ENCODE measurements at places on chromosomes 7 and 10. TPM values are rescaled to one million over a fixed set of nuclear protein-coding genes. Genes with fewer than 3 reads are reported as not detected.
A peak's percentile ranks its signal among the peaks of the same experiment; 100 is the strongest.

GRCh38 chr7:98289333-98289875, 7.9 kb downstream of the BRI3 start:
- DNase-seq, result no peak

DNA sequence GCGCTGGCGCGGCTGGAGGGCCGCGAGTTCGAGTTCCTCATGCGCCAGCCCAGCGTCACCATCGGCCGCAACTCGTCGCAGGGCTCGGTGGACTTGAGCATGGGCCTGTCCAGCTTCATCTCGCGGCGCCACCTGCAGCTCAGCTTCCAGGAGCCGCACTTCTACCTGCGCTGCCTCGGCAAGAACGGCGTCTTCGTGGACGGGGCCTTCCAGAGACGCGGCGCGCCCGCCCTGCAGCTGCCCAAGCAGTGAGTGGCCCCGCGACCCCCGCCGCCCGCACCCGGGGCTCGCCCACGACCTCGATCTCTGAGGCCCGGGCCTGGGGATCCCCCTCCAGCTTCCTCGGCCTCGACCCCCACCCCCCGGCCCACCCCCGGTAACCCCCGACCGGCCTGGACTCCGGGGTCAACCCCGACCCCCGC, 537 bp downstream of the FOXK1 start:
- peak; percentile 32 for DNase-seq

Gene PHYHIPL
- total RNA-seq, result not detected

DNA sequence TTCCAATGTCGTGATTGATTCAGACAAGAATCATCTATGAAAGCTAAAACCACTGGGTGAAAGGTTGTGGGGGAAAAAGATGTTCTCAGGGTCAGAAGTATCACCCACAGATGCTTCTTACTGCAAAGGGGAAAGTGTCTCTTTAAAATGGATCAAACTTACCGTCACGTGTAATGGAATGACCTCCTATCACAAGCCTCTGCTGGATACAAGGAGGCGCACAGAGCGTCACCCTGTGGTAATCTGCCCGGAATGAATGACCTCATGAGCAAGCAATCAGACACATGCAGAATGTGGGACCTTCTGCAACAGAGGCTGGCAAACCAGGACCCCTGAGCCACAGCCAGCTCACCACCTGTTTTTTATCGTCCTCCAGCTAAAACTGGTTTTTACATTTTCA, 33.0 kb downstream of the WIPF3 start:
- no peak for DNase-seq

DNA sequence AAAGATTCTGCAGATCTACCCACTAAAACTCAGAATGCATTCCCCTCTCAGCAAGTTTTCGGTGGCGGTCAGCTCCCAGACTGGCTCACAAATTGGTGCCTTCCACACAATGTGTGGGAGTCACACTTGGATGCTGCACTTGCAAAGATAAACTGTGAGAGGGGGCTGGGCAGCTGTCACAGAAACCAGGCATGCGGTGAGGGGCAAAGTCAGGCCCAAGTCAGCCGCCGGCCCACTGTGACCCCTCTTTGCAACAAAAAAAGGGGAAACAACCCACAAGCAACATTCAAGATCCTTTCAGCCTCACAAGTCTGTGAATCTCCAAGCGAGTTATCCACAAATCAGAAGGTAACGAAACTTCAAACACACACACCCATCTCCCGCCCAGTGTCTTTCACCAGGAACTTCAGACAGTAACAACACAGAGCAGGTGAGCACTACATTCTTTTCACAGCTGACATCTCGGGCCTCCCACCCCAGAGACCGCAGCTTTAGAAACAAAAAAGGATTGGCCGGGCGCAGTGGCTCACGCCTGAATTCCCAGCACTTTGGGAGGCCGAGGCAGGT, 32.0 kb downstream of the SNX8 start:
- DNase-seq, result no peak

Gene KCNIP2
- 4.5 TPM for total RNA-seq

- DNase-seq, result no peak
These were observed 62.7 kb downstream of the C10orf120 start for GRCh38 chr10:122636953-122637352.

DNA sequence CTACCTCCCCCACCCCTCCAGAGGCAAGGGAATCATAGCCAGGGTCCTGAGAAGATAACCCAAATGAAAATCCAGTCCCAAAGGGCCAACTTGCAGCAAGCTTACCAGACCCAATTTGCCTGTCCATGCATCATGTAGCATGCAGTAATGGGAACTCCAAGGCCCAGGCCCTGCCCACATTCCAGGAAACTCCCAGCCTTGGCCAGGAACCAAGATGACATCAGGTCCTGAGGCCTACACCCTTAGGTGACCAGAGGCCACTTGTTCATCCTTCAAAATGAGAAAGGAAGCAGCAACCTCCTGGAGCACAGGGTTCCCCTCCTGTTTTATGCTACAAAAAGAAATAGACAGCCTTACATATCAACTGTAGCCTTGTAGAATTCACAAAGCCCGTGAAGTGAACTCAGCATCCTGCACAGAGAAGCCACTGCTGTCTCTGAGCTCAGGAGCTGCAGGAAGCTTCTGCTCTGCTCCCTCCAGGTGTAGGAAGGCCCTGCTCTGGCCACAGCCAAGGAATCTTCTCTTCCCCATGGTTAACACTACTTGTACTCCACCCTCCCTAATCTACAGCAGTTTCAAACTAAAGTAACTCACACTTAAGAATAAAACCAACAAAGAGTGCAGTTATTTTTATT, 30.3 kb upstream of the GRB10 start:
- no peak for DNase-seq

- DNase-seq, result peak; percentile 7
These were observed 993 bp upstream of the SND1 start for GRCh38 chr7:127650847-127651555.

DNA sequence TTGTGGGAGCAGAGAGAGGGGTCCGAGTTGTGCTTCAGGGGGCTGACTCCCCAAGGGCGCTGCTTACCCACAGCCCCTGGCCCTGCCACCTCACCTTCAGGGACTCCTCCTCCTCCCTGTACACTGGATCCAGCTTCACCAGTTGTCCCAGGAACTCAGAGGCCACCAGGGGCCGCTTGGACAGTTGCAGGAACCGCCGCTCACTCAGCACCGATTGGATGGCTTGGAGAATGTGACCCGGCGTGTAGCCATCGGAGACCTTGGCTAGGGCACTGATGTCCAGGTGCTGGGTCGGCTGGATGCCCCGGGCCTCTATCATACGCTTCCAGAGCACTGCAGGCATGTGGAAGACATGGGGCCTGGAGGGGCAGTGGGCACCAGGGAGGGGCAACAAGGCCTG, 4.5 kb upstream of the ASB10 start:
- no peak for DNase-seq

DNA sequence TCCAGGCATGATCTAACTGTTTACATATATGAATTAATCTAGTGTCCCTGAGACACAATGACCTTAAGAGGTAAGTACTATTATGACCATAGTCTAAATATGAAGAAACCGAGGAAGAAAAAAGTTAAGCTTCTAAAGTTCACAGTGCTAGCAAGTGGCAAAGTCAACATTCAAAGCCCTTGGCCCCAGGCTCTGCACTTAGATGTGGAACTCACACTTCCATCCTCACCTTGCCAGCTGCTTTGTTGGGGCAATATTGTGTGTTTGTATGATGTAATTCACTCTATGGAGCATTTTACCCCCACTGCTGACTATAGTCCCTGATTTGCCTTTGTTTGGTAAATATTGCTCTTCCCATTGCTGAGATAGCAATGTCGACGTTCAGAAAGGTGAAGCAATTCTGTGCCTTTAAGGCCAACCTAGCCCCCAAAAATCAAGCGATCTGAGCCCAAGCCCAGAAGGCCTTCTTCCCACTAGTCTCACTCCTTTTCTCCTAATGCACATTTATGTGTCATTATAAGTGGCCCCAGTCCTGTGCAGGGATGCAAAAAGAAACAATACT, 487.6 kb upstream of the ZMIZ1 start:
- DNase-seq, result no peak

GRCh38 chr10:7626283-7626682, 40.5 kb downstream of the ITIH5 start:
- no peak for DNase-seq

Gene MLXIPL
- total RNA-seq, result not detected

DNA sequence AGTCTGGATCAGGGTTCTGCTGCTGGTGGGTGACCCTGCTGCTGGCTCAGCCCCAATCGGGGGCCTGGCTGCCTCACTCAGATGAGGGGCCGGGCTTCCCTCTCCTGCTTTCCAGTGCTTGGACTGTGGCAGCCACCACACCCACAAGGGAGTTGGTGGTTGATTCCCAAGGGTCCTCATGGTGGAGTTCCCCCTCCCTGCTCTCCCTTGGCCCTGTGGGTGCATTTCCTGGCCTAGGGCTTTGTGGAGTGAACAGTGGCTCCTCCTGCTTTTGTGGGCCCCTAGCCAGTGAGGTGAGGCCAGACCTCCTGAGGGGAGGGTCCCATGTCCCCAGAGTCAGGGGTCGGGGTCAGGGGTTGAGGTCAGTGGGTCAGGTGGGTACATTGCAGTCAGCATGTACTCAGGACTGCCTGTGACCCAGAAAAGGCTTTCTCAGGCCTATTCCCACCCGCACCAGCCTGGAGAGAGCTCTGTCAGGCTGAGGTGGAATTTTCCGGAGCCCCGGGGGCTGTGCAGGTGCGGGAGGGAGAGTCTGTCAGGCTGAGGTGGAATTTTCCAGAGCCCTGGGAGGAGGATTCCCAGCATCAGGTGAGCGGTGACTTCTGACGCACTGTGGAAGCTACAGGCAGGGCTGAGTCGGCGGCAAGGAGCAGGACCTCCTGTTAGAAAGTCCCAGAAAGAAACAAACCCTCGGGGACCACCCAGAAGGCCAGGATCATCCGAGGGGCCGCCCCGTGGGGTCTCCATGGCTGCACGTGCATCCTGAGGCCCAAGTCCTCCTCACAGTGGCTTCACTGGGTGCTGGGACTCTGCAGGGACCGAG, 94.4 kb upstream of the INSIG1 start:
- no peak for DNase-seq

Gene GPR26
- not detected for total RNA-seq

DNA sequence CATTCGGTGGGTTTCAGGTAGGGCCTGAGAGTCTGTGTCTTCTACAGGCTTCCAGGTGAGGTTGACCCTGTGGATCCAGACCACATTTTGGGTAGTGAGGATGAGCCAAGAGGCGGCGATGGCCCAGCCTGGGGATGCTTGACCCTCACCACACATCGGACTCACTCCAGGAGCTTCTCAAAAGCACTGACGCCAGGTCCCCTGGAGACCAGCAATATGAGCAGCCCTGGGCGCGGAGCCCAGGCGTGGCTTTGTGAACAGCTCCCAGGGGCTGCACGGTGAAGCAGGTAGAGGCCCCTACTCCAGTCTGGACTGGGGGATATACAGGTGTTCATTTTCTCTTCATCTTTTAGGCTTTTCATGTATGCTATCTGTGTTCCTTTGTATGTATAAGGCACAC, 139.7 kb upstream of the PCBD1 start:
- DNase-seq, result no peak

Gene CACNA2D1
- not detected for total RNA-seq

Gene ANKIB1
- 82.0 TPM for total RNA-seq

DNA sequence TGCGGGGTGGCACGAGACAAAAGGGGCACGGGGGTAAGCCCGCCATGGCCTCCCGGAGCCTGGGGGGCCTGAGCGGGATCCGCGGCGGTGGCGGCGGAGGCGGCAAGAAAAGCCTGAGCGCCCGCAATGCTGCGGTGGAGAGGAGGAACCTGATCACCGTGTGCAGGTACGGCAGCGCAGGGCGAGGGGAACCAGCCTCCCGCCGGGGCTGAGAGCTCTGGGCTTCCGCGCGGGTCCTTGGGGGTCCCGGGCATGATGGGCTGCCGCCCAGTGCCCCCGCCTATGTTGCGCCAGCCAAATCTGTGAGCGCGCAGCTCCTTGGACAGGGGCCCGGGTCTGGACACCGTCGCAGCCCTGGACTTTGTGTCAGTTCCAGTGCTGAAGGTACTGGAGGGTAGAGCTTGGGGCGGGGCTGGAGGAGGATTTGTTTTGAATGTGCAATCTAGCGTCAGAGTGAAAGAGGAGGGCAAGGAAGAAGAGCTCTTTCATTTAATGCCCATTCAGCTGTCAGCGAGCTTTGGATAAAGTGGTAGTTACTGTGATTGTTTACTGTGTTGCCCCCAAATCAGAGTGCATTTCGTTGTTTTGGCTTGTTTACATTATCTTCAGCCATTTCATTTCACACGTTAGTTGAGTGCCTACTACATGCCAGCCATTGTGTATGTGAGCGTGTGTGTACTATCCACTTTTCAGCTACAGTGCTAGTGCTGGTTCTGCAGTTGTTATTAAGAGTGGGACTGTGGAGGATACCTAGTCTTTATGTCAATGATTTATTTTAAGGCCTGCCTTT, 777 bp downstream of the RUNDC3B start:
- DNase-seq, result peak; percentile 31

GRCh38 chr7:108263425-108263824, 133.3 kb upstream of the LAMB4 start:
- DNase-seq, result no peak

Gene HKDC1
- 10.9 TPM for total RNA-seq

GRCh38 chr7:143467724-143468123, 9.9 kb upstream of the TAS2R41 start:
- no peak for DNase-seq

DNA sequence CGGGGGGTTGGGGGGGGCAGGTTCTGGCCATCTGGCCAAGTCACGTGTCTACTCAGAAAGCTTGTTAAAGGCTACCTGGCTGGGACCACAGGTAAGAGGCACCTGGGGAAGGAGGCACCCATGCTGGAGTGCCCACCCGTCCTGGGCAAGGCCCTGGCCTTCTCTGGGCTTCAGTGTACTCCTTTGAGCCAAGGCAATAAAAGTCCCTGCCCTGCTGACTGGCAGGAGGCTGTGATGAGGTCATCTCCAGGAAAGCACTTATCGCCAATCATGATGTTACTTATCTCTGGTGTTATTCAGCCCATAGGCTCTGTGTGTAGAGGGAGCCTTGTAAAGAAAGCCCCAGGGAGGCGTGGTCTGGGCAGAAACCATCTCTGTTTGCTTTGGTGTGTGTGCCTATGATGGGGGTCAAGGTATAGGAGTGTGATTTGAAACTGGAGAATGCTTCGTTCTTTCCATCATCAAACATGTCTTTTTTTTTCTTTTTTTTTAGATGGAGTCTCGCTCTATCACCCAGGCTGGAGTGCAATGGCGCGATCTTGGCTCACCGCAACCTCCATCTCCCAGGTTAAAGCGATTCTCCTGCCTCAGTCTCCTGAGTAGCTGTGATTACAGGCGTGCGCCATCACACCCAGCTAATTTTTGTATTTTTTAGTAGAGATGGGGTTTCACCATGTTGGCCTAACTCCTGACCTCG, 2.5 kb upstream of the CLDN4 start:
- DNase-seq, result no peak

Gene HHEX
- 0.25 TPM for total RNA-seq

- DNase-seq, result no peak
These were observed 1205.3 kb downstream of the REEP3 start for GRCh38 chr10:64726466-64726865.

All from activated CD4-positive, alpha-beta T cell treated with anti-CD3 and anti-CD28 coated beads, Interleukin-2, amount 10 ng/mL, durations not matched to agents 7 days and 5 days (primary cell).